GM06990 (cell line): ENCODE measurements at places on chromosomes 7 and 10.

GRCh38 chr7:14368285-14368684 lies 378.8 kb upstream of the ETV1 start:
- no peak for DNase-seq

DNA sequence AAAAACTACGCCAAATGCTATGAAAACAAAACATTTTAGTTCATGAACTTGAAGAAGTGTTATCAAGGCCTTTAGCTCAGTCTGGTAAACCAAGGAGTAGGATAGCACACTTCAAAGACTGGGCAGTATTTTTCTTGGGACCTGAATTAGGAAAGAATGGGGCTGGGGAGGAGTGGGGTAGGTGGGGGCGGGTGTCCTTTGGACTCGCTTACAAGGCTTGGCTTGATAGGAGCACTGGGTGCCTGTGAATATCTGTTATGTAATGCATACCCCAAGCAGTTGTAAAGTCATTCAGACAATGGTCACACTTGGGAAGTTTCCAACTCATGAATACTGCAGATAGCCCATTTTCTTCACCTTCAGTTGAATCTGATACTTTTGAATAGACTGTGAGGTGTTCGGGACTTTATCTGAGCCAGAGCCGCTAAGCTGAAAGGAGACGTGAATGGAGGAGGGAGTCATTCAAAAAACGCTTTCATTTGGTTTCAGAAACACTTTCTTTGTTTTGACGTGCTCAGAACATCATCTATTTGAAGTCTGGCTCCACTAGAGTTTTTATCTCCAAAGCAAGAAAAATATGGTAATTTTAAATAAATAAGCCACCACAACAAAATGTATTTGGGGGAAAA lies 70.1 kb upstream of the FAM204A start:
- no peak for DNase-seq

GRCh38 chr10:35940141-35941041 lies 298.3 kb upstream of the FZD8 start:
- DNase-seq = no peak

DNA sequence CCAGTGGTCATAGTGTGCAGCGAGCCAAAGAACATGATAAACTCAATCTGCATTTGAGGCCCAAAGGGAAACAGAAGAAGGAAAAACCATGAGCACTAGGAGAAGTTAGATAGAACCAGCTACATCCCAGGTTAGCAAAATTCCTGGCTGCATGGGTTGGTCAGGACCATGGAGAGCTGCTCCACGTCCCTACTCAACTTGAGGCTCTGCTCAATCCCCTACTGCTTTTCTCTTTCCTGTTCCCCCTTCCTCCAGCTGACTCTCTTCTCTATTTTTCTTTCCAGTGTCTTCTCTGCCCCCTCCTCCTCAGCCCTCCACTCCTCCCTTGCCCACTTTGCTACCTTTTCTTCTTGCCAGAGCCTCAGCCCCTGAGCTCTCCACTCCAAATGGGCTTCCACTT lies 21.9 kb upstream of the VSIR start:
- DNase-seq = no peak

GRCh38 chr10:70603449-70603801 lies 884 bp upstream of the PRF1 start:
- no peak for DNase-seq

DNA sequence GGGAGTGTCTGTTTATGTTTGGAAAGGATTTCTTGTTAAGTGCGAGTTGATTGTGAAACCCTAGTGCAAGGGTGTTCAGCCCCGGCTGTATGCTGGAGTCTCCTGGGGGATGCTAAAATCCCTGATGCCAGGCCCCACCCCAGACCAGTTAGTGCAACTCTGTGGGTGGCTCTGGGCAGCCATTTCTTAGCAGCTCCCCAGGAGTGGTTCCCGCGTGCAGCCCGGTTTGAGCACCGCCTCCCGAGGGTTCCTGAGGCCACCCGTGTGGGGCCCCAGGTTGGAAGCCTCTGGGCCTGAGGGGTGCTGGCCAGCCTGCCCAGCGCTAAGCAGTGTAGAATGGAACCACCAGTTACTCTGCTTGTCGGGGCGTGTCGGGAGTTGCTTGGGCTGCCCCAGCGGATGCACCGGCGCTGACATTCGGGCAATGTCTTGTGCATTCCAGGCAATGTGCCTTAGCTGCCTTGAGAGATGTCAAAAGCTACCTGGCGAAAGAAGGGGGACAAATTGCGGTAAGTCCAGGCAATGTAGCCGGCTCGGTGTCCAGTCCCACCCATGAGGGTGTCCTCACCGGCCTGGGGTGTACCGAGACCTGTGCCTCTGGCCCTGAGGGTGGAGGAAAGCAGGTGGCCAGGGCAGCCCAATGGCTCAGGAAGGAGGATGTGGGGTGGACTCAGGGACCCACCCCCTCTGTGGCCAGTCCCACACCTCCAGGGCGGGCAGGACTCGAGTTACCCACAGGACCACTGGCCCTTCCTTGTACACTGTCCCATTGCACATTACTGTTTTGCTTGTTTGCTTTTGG lies 13.2 kb downstream of the PFKFB3 start:
- DNase-seq = no peak
